ENCODE measurements at places on chromosomes 5 and 9.

DNA sequence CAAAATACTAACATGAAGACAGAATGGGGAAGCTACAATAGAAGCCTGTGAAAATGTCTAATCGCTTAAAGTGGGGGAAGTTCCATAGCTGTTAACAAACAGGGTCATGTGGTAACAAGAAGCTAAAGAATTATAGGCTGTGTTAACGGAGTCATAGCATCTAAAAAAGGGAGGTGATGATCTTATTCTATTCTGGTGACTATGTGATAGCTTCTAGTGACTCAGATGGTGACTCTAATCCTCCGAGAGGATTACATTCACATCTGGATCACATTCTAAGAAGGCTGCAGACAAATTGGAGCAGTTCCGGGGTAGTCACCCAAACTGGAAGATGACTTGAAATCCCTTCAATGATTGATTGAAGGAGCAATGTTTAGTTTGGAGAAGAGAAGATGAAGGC is 142.1 kb downstream of the LIFR start:
- no peak for DNase-seq

DNA sequence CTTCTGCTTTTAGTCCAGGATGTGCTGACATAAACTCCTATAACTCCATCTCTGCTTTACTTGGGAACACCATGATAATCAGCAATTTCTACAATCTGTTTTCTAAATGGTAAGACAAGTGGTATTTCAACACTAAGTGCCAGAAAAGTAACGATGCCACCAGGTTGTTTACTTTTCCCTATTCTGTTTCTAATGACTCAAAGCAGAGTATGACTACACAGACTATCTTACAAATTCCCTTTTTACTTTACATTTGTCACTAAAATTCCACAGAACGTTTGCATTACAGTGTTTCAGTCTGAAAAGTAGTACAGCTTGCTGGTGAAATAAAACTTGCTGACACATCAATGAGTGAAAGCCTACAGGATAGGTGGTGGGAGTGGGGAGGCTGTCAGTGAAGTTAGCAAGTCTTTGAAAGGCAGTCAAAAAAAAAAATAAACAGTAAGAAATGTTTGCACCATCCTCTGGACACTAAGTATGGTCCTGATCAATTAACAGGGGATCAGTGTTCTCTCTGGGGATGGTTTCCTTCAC is 186.5 kb downstream of the LURAP1L start:
- DNase-seq = no peak

- DNase-seq = no peak
Observed at GRCh38 chr9:123686131-123686828, 243.6 kb downstream of the DENND1A start.

DNA sequence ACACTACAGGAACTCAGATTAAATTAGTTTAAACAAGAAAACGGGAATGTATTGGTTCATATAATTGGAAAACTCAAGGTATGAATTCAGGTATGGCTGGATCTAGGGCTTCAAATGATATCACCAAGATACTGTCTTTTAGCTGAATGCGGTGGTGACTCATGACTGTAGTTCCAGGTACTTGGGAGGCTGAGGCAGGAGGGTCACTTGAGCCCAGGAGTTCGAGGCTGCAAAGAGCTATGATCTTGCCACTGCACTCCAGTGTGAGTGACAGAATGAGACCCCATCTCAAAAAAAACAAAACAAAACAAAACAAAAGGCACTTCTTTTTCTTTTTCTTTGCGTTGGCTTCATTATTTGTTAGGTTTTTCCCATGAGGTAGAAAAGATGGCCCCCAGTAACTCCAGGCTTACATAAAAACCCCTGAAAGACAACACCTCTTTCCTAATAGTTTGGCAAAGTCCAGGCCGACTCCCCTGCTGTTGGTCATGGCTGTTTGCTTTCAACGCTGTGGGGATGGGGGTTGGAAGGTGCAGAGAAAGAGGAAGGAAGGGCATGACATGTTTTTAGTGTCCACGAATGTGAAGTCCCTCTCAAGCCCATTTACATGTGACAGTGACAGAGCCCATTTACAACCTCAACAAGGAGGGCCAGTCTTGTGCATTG is 39.8 kb upstream of the CRB2 start:
- no peak for DNase-seq

- DNase-seq = no peak
Observed at GRCh38 chr5:108867656-108868055, 120.0 kb downstream of the FER start.

- DNase-seq = no peak
Observed at GRCh38 chr9:18317896-18318295, 156.1 kb upstream of the ADAMTSL1 start.

- DNase-seq = no peak
Observed at GRCh38 chr5:93611976-93612854, 29.2 kb downstream of the NR2F1 start.

DNA sequence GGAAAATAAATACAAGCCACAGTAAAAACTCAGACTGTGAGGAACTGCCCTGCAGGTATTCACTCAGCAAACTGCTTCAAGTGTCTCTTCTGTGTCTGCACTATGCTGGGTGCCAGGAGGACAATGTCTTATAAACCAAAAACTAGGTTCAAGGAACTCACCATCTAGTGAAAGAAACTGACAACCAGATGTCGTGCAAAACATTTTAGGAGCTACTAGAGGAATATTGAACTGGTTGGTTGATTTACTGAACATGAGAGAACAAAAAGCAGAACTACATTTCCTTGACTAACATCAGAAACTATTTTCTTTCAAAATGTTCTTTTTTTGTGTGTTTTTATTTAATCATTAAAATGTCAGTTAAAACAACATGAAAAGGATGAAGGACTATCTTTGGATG is 35.2 kb downstream of the ZNF366 start:
- no peak for DNase-seq

DNA sequence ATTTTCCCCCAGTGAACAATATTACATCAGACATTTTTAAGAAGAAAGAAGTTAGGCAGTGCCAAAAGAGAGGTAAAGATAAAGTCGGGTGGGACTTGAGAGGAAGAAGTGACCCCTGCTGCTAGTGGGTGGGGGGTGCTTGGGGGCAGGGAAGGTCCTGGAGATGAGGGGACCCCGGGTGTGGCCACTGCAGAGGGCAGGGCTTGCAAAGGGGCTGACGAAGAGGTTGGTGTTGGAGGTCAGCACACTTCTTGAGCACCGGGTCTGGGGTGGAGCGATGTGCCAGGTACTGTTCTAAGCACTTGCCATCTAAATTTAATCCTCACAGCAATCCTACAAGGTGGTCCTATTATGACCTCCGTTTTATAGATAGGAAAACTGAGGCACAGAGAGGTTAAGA is 62.0 kb downstream of the AMBP start:
- DNase-seq = no peak

DNA sequence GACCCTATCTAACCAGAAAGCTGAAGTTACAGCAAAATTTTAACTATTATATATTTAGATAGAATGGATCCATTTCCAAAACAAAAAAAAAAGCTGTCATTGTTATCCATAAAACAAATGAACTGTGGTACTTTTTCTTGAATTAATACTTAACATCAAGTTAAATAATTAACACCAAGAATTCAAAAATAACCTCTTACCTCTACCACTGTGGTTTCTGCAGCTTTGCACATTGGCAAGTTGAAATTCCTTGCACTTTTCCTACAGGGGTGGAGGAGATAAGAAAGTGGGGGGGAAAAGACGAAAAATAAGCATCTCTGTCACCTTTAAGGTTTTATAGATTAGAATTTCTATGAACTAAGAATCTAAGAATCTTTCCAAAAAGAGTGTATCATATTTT is 30.0 kb downstream of the OXCT1 start:
- no peak for DNase-seq

DNA sequence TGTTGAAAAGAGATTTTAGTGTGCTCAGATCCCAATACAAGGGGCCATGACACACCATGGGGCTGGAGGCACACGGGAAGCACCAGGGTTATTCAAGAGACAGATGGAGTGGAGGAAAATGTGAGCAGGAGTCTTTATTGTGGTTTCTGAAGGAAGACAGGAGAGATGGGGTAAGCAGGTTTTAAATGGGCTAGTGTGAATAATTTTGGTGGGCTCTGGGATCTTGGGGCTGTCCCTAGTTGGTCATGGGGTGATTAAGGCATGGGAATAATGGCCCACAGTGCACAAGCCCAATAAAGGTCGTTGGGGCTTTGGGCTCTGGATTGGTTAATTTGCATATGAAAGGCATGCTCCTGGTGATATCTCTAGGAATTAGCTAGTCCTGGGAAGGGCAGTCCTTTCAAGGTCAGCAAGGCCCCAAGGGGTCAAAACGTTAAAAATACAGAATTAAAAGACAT is 3.6 kb upstream of the SCGB3A2 start:
- no peak for DNase-seq

DNA sequence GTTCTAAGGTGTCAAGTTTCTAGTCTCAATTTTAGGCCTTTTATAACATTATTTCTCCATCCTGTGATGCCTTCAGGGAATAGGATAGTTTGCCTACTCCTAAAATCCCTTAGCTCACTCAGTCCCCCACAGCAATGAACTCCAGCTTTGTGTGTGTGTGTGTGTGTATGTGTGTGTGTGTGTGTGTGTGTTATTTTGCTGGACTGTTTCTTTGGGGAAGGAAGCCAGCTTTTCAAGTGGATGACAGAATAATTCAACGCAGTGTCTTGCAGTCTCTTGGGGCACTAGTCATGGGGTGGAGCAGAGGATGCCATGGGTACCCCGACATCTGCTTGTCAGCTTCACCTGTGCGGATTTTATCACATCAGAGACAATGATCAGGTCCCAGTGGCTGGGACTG is 262.8 kb upstream of the DAPK1 start:
- DNase-seq = no peak

GRCh38 chr9:121631978-121632418 is 19.4 kb upstream of the DAB2IP start:
- no peak for DNase-seq

- no peak for DNase-seq
Observed at GRCh38 chr5:64147849-64148441, 17.7 kb upstream of the RNF180 start.

- DNase-seq = no peak
Observed at GRCh38 chr5:148682058-148683026, 28.0 kb upstream of the HTR4 start.

- peak; percentile 42 for DNase-seq
Observed at GRCh38 chr5:157143127-157143971, 684 bp upstream of the MED7 start.

DNA sequence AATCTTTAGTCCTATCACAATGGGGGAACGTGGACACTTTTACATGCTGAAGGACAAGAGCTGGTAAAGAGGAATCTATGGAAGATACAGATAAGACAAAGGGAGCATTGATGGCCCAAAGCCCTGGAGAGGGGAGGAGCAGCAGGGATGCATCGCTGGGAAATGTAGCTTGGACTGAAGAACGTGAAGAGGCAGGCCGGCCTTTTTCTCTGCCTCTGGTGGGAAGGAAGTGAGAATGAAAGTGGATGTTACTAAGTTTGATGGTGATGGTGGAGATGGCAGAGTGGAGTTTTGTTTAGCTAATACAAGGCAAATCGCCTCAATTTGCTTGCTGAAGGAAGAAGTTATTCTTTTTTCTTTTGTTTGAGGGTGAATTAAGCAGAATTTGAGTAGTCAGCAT is 124.6 kb upstream of the TAF11L2 start:
- no peak for DNase-seq

- DNase-seq = no peak
Observed at GRCh38 chr9:2120926-2121689, 106.0 kb downstream of the SMARCA2 start.

GRCh38 chr5:115948091-115948534 is 14.2 kb upstream of the LVRN start:
- no peak for DNase-seq

DNA sequence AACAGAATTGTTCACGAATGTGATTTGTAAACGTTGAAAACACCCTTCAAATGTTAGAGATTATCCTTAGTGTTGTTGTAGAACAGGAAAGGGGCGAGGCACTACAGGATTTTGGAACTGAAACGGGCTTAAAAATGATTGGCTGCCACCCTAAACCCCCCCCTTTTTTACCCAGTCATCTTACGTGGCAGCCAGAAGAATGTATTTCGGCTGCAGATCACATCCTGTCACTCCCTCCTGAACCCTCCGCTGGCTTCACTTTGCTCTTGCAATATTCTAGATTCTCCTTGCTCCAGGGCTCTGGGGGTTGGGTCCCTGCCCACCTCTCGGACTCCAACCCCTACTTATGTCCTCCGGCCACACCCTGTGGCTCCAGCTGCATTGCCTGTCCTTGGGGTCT is 13.9 kb upstream of the UNC5A start:
- DNase-seq = no peak

- DNase-seq = no peak
Observed at GRCh38 chr5:137957948-137958347, 68.7 kb downstream of the PKD2L2 start.

DNA sequence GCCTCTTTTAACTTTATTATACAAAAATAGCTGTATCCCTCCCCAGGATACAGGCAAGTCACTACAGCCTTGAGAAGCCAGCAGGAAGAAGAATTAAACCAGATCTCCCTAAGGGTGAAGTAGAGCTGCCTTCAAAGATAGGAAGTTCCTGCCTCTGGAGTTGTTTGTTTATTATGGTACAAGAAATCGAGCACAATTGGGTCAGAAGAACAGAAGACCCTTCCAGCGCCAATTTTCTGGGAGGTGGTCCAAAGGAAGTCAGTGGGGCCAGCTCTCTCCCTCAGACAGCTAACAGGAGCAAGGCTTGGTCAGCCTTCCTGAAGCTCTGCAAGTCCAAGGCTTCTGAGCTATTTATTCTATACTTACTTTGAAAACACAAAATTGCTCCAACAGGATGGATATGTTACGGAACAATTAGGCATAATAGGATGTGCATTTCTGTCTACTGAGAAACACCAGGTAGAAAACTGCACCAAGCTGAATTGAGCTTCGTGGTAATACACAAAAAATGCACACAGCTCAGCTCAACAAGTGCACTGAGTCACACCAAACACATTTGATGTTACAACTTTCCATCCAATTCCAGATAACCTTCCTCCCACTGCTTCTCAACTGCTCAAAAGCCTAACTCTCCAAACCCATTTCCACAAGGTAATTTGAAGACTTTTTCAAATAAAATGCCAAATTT is 16.0 kb downstream of the SERINC5 start:
- no peak for DNase-seq

- no peak for DNase-seq
Observed at GRCh38 chr9:96305171-96305570, 3.2 kb upstream of the HSD17B3 start.

DNA sequence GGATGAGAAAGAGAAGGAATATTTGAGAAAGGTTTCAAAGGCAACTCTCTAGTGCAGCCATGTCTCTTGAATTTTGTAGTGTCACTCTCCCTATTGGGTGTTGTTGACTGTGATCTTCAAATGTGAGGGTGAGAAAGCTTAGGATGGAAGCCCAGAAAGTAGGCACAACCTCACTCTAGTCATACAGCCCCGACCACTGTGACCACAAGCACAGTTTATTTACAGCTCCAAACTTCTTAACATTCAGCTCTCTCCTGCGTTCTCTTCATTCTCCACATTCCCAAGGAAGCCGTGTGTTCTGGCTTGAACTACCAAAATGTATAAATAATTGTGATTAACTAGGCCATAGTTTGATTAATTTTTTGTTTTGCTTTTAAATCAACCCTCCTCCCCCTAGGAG is 542.9 kb downstream of the LRRC70 start:
- DNase-seq = no peak

DNA sequence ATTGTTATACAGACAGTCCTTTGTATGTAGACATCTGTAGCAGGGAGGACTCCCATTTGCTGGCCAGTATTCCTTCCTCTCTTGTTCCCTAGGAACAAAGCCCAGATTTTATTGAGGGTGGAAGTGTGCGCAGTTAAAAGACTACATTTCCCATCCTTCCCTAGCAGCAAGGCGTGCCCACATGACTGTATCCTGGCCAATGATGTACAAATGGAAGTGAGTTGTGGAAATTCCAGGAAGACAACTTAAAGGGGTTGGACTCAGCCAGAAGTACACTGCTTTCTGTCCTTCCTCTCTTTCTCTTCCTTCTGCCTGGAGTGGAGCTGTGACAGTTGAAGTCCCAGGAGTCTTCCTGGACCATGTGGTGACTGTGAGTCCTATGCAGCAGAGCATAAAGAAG is 89.0 kb downstream of the HRH2 start:
- no peak for DNase-seq

Data from activated CD4-positive, alpha-beta T cell treated with anti-CD3 and anti-CD28 coated beads, Interleukin-2, amount 10 ng/mL, durations not matched to agents 7 days and 5 days (primary cell).